Cortex of kidney (tissue), 1 donor: ENCODE measurements at places on chromosomes 4 and X.

- no peak for DNase-seq
Measured at GRCh38 chr4:158067646-158068045, 105.2 kb downstream of the GASK1B start.

DNA sequence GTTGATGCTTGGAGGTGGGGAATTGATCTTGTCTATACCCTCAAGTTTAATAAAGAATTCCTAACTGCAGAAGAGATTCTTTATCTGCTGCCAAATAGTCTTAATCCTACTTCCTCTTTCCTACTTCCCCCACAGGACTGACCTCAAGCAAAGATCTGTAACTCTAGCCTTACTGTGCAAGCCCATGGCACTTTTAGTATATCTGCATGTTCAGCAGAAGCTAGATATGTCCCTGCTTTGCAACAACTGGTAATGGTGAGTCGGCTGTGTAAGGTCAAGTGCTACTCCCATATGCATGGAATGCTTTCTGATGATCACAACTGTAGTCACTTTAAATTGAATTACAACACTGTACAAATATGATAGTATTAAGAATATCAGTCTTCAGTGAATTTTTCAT is 26.3 kb upstream of the PDS5A start:
- DNase-seq, result no peak

- DNase-seq, result no peak
Measured at GRCh38 chrX:150543230-150544155, 24.9 kb upstream of the MTM1 start.

GRCh38 chr4:100340512-100341485 is 150.5 kb upstream of the DDIT4L start:
- DNase-seq, result no peak

DNA sequence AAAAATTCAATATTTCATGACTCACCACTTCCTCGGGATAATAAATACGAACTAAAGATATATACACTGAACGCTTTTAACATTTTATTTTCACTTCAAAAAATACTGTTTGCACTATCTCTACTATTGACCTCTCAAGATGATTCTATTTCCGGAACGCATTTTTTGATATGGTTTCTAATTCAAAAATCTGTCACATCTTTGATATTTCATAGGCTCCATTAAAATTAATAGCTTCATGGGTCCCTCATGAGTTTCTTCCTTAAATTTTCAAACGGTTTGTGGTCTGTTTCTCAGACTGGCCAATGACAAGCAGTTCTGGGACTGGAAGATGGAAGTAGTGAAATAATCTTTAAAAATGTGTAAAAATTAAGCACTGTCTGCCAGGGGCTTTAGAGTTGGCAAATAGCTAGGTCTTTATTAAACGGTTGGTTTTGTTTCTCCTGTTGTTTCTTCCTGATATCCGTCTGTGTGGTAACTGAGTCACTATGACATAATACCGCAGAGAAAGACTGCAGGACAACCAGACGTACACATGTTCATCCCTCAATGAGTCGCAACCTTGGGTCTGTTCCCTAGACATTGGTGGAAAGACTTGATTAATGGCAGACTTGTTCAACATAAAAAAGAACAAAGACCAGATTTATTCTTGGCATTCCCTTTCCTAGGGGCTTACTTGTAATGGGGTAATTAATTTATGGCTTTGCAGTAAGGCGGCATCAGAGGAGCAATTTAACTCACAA is 133.8 kb downstream of the PALLD start:
- no peak for DNase-seq

GRCh38 chr4:139223682-139224317 is 46.8 kb upstream of the ELF2 start:
- DNase-seq, result no peak

DNA sequence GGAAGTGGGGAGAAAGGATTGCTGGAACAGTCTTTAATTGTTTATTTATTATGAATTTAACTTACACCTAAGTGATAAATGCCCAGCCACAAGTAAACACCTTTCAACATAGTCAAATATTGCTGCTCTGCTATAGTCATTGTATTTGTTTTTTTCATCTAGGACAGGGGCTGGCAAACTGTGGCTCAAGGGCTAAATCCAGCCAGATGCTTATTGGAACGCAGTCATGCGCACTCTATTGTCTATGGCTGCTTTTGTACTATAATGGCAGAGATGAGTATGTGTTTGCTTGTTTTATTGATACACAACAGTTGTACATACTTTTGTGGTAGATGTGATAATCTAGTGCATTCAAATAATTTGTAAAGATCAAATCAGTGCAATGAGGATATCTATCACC is 95.3 kb downstream of the ZAR1 start:
- DNase-seq, result no peak

- DNase-seq, result no peak
Measured at GRCh38 chr4:39486221-39486804, 27.5 kb downstream of the LIAS start.

DNA sequence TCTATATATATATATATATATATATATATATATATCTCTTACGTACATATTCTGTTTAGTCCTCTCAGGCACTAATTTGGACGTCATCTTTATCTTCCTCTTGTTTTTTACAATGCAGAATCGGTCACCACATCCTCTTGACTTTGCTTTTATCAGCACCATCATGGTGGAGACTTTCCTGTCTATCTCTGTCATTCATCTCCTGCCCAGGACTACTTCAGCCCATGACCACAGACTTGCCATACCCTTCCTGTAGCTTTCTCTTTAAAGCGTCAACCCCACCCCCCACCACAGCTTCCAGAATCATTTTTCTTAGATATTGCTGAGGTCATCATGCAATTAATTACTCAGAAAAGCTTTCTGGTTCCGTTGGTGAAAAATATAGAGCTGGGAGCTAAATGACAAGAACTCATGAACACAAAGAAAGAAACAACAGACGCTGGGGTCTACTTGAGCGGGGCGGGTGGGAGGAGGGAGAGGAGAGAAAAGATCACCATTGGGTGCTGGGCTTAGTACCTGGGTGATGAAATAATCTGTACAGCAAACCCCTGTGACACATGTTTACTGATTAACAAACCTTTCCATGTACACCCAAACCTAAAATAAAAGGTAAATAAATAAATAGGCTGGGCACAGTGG is 30.5 kb upstream of the PRKX start:
- DNase-seq, result no peak

- DNase-seq, result no peak
Measured at GRCh38 chrX:30183554-30183953, 31.8 kb upstream of the MAGEB2 start.

DNA sequence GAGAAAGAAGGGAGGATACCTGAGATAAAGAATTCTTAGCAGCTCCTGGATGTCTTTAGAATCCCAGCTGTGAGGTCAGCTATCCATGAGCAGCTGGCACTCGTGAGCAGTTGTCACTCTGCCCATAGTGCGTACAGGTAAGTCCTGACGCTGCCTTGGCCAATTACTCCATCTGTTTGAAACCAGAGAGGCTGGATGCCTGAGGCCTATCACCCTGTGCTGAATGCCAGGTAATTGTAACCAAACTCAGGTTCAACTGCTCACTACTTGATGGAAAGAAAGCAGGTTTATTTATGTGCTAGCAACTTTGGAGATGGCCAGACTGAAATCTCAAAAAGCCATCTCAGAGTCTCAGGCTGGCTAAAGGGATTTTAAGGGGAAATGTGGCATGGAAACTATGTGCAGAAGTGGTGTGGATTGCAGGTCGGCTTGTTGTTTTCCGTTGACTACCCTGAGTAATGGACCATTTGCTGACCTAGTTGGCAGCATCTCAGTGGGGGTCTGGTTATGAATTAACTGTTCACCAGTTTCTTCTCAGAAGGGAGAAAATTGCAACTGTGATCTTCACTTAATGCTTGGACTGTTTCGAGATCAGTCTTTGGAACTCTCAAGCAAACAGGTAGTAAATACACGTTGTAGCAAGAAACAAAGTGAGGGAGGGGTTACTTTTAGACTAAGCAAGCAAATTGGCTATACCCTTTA is 1614.0 kb upstream of the PCDH10 start:
- DNase-seq, result no peak

DNA sequence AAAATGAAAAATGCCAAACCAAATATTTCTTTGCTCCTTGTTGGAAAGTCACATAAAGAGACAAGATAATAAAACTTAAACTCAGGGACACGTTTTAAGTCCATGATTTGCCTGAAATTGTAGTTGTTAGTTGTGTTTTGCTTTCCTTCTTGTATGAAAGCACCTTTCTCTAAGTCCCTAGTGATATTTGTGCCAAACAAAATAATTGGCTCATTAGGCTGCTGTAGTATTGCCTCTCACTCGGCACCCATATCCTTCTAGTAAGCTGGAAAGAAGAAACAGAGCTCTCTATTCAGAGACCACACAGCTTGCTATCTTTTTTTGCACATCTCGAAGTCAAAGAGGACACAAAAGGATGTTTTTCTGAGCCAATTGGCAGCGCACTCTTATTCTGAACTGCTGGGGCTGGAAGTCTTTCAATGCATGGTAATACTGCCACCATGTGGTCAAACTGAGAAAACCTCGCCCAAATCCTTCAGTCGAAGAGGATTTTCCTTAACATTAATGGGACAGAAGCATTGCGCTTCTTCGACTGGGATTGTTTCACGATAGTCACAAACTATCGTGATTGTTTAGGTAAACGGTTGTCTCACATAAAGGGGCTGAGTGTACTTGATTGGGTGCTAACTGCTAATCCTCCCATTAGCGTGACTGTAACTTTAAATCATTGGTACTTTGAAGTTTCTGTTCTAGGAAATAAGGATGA is 571.9 kb upstream of the LCORL start:
- DNase-seq, result no peak

GRCh38 chrX:135347381-135348016 is 38.2 kb downstream of the ETDC start:
- DNase-seq, result no peak

DNA sequence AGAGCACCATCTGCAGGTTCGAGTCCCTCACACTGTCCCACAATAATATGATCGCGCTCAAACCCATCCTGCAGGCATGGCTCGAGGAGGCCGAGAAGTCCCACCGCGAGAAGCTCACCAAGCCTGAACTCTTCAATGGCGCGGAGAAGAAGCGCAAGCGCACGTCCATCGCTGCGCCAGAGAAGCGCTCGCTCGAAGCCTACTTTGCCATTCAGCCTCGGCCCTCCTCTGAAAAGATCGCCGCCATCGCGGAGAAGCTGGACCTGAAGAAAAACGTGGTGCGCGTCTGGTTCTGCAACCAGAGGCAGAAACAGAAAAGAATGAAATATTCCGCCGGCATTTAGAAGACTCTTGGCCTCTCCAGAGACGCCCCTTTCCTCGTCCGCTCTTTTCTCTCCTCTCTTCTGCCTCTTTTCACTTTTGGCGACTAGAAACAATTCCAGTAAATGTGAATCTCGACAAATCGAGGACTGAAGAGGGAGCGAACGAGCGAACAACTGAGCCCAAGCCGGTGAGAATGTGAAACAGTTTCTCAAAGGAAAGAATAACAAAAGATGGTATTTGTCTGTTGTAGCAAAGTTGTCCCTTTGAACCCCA is 1.9 kb downstream of the POU4F2 start:
- no peak for DNase-seq

GRCh38 chr4:111595456-111595855 is 549.8 kb upstream of the FAM241A start:
- no peak for DNase-seq

- no peak for DNase-seq
Measured at GRCh38 chr4:98778206-98778605, 119.8 kb upstream of the TSPAN5 start.

GRCh38 chrX:107934262-107934661 is 47.9 kb downstream of the TEX13B start:
- DNase-seq, result no peak

- no peak for DNase-seq
Measured at GRCh38 chr4:126630230-126630629, 1002.5 kb upstream of the INTU start.

DNA sequence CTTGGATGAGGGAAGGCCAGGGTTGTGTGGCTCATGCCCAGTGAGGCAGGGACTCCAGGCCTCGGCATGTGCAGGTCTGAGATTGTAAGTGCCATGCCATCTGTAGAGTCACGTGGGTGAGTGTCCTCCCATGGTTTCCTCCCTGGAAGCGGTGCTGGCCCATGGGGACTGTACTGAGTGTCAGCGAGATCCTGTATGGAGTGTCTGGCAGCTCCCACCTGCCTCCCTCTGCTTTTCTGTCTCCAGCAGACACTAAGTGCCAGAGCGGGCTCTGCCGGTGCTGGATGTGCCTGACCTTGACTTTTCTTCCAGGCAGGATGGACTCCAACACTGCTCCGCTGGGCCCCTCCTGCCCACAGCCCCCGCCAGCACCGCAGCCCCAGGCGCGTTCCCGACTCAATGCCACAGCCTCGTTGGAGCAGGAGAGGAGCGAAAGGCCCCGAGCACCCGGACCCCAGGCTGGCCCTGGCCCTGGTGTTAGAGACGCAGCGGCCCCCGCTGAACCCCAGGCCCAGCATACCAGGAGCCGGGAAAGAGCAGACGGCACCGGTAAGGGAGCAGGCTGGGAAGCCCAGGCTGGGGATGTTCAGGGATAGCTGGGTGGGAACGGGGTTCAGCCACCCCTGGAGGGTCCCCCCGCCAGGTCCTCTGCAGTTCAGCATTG is 7.6 kb downstream of the WFS1 start:
- no peak for DNase-seq

DNA sequence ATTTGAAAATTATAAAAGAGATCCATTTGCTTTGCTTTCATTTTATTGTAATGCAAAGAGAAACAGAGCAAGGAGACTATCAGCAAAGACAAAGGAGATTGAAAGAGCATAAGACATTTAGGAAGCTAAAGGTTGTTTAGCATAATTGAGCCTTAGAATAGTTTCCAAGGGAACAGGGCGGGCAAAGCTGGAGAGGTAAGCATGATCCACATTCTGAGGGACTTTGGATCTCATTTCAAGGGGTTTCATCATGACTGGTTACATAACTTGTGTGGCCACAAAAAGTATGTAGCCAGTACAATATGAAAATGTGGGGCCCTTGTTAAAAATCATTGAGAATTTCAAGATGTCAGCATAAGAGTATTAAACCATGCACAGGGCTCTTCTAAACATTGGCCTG is 406.5 kb downstream of the RPA4 start:
- no peak for DNase-seq
